ENCODE measurements at places on chromosomes 7 and 10.

DNA sequence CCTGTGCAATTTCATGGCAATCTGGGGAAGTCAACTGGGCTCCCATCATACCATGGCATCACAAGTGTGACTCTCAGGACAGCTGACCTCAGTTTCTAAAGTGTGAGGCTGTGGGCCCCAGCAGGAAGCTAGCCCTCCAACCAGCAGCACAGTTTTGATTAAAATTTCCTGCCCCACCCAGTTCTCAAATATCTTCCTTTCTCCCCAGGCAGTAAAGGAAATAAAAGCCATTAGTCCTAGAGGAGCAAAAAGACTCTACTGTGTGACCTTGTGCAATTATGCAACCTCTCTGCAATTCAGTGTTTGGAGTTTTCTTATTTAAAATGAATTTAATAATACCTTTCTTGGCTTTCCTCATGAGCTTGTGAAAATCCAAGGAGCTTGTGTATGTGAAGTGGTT is 143.1 kb upstream of the CDCA7L start:
- DNase-seq: no peak

- no peak for DNase-seq
Measured at GRCh38 chr7:51314726-51315125, 1.9 kb downstream of the COBL start.

GRCh38 chr7:30188811-30189210 is 54.0 kb downstream of the MTURN start:
- no peak for DNase-seq

DNA sequence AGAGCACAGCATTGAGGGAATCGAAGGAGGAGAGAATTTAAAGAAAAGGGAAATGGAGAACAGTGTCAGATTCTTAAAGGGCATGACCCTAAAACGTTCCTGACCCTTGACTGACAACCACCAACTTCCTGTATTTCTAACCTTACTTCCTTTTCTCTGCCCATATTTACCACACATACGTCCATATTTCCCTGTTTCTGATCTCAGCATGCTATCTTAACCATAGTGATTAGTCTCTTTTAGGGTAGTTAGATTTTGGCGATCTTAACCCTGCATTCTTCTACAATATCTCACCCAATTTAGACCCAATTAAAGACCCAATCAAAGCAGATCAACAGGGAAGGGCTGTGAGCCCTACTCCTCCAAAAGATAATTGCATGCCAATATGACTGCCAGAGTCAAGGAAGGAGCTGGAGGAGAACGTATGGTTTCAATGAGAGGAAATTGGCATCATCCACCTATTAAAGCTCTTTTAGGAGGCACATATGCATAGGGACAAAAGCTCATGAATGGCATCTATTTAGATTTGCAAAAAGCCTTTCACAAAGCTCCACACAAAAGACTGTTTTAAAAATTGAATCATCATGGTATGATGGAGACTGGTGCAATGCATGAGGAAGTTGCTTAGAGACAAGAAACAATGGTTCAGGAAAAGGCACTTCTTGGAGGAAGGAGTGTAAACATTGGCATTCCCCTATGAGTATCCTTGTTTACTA is 49.0 kb upstream of the ARHGAP12 start:
- DNase-seq: no peak

DNA sequence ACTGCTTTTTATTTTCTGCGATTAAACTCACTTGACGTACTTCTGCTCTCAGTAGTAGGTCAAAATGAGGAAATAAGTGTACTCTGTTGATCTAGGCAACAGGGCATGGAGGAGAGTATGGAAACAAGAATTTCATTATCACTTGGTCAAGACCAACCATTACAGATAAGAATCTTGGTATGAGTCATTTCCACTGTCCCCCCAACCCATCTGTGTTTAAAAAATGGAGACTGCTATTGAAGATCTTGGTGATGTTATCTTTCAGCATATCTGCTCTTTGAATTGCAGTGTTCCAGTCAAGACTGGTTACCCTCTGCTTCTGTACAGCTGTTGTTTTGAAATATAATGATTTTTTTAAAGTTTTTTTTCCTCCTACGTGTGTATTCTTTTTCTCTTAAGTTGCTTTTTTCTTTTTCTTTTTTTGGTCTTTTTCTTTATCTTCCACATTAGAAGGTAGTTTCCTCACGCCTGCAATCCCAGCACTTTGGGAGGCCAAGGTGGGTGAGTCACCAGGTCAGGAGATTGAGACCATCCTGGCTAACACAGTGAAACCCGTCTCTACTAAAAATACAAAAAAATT is 11.7 kb downstream of the STAM start:
- DNase-seq: no peak

- DNase-seq: no peak
Measured at GRCh38 chr7:117111535-117111934, 158.2 kb downstream of the ST7 start.

DNA sequence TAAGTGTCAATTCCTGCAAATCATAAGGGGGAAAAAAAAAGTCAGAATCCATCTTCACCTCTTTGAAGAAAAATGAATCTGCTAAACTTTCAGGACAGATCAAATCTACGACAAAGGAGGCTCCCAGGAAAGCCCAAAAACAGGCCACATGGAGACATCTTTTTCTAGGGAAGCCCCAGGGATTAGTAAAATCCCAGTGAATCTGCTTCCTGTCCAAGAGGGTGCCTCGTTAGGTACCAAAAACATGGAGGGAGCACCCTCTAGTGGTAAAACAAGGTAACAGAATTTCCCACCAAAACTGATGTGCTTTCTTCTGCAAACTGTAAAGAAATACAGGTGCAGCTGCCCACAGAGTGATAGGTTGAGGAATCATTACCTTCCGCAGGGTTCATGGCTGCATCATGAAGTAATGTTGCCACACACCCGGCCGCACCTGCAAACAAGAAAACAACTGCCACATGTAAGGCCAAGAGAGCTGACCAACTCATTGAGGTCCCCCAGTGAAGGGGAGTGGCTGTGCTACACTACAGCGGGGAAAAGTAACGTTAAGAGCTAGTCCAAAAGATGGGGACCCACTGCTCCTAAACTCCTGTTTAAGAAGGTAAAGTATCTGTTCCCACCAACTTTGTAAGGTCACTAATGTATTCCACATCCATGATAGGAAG is 7.9 kb downstream of the SLC25A28 start:
- DNase-seq: peak; percentile 80

DNA sequence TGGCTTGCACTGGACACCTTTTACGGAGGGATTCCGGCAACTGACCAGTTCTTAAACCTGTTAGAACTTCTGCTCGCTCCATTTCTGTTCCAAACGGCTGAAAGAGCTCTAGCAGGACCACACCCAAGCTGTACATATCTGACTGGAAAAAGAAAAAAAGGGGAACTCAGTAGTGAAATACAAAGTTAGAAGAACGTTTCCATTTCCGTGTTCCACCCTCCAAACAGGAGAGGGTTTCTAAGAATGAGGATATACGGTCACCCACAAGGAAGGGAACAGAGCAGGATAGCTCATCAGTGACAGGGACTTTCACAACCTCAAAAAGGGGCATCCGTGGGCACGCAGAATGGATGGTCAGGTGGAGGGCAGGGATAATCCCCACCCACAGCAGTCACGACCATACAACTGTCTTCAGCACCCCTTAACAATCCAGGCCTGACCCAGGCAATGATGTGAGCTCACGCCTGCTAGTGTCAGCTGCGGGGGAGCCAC is 4.3 kb upstream of the ANKRD61 start:
- no peak for DNase-seq

GRCh38 chr7:21358648-21359047 is 69.2 kb upstream of the SP4 start:
- DNase-seq: no peak

- DNase-seq: no peak
Measured at GRCh38 chr7:15854841-15855524, 168.5 kb upstream of the MEOX2 start.

- DNase-seq: no peak
Measured at GRCh38 chr7:82528577-82529310, 85.2 kb upstream of the CACNA2D1 start.

GRCh38 chr7:2233926-2234325 is 1.2 kb upstream of the MAD1L1 start:
- no peak for DNase-seq

GRCh38 chr10:121437596-121437995 is 160.6 kb downstream of the FGFR2 start:
- peak; percentile 41 for DNase-seq

- no peak for DNase-seq
Measured at GRCh38 chr7:87001214-87001613, 58.2 kb downstream of the ELAPOR2 start.

- DNase-seq: no peak
Measured at GRCh38 chr7:666454-667292, 59.8 kb upstream of the DNAAF5 start.

- no peak for DNase-seq
Measured at GRCh38 chr7:84076219-84076618, 118.4 kb downstream of the SEMA3A start.

DNA sequence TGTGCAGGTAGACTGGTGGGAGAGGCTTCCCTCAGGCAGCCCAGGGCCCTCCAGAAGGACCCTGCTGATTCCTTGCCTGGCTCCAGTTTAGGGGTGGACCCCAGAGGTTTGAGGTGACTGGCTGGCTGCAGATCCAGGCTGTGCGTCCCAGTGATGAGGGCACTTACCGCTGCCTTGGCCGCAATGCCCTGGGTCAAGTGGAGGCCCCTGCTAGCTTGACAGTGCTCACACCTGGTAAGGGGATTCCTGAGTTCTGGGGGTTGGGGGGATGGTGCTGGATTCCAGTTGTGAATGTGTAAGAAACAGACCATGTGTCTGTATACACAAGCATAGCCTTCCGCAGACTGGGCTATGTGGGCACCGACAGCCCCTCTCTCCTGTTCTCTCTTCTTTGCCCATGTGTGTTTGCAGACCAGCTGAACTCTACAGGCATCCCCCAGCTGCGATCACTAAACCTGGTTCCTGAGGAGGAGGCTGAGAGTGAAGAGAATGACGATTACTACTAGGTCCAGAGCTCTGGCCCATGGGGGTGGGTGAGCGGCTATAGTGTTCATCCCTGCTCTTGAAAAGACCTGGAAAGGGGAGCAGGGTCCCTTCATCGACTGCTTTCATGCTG is 2.7 kb downstream of the KAZALD1 start:
- no peak for DNase-seq

DNA sequence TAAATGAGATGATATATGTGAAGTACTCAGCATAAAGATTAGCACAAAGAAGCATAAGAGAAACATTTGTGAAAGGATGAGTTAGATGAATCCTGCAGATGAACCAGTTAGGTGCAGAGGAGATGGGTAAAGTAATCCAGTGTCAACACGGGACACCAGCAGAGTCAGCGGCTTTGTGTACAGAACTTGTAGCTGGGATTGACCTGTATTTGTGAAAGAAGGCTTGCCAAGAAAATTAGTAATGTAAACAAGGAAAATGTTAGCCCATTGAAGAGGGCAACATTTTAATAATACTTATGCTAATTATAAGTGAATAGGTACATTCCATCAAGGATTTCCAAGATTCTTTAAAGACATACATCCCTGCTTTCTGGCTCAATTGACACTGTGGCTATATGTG is 255.7 kb downstream of the PTEN start:
- DNase-seq: no peak
